Choroid plexus epithelial cell (primary cell): ENCODE measurements at places on chromosomes 2 and 18.
A peak's percentile ranks its signal among the peaks of the same experiment; 100 is the strongest.

- no peak for DNase-seq
Observed at GRCh38 chr2:160650196-160651118, 156.8 kb upstream of the RBMS1 start.

- peak; percentile 50 for DNase-seq
Observed at GRCh38 chr2:3169106-3169870, 208.3 kb downstream of the EIPR1 start.

GRCh38 chr2:104690255-104690984 lies 163.5 kb upstream of the POU3F3 start:
- no peak for DNase-seq

DNA sequence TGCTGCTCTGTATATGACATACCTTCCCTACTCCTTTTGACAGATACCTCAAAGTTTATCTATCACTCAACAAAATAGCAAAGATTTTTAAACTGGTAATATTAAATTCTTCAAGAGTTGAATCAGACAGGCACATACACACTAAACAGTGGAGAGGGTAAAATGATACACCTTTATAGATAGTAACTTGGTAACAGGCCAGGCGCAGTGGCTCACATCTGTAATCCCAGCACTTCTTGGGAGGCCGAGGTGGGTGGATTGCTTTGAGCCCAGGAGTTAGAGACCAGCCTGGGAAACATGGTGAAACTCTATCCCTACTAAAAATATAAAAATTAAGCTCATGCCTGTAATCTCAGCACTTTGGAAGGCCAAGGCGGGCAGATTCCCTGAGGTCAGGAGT lies 23.2 kb downstream of the ASXL2 start:
- DNase-seq = no peak

- no peak for DNase-seq
Observed at GRCh38 chr2:169822036-169822435, 2.7 kb downstream of the METTL5 start.

- no peak for DNase-seq
Observed at GRCh38 chr2:208006337-208006736, 19.0 kb downstream of the PLEKHM3 start.

DNA sequence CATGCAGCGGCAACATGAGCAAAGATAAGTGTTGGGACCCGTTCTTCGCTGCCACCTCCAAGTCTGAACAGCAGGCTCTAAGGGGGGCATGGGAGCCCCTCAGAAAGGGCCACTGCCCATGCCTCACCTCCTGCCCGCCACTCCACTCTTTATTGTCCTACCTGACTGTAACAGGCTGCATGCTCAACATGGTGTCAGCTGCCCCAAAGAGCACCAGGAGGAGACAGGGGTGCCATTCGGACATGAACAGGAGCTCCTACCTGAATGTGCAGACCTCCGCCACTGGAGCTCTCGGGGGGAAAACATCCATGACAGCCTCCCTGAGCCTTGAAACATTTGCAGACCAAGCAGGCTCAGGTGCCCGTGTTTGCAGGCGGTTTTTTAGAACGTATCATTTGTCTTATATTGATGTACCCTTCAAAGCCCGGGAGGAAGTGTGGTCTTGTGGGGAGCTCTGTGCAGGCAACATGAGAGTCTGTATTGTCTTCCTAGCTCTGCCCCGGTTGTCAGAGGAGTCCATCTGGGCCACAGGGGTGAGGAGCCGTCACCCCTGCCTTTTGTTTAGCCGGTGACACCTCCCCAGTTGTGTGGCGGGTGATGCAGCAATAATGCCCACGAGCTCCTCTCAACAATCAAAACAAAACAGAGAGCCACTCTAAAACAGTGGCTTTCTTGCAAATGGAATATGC lies 35.1 kb upstream of the CD8A start:
- DNase-seq = no peak

- no peak for DNase-seq
Observed at GRCh38 chr2:60992985-60993392, 24.5 kb upstream of the PEX13 start.

DNA sequence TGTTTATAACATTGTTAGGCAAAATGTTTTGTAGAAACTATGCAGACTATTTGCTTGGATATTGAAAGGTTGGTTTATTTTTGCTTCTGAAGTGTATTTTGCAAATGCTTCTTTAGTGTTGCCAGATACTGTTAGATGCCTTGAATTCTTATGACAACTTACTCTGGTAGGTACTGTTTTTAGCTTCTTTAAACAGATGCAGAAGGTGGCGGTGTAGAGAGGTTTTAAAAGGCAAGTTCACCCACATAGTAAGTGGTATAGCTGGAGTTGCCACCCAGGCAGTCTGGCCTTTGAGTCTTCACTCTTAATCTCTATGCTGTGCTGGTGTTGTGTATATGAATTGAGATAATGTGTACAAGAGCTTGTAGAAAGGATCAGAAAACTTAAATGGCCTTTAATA lies 3.6 kb downstream of the PCYOX1 start:
- DNase-seq = peak; percentile 36

- DNase-seq = no peak
Observed at GRCh38 chr2:31328026-31328425, 86.5 kb downstream of the XDH start.

DNA sequence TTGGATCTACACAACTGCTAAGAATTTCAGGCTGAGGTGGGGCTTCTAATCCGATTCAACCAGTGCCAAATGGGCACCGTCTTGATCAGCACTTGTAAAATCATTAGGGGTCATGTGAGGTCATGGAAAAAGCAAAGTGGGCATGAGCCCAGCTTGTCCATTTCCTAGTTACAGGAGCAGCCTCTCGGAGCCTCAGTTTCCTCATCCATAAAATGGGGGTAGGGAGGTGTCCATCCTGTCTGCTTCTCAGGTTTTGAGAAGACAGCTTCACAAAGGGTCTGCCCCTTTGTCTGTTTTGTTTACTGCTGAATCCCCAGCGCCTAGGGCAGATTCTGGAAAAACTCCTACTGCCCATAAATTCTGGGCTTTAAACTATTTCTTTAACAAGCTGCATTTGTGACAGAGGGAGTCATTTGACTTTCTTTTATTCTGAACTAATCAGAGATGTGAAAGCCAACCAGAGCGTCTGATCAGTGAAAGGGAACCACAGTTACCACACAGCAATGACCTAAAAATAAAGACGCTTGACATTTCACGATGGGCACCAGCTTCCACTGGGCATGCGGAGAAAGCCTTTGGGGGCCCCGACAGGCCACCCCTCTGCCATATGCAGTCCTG lies 38.9 kb downstream of the DNMT3A start:
- no peak for DNase-seq

GRCh38 chr2:39780825-39781600 lies 2.0 kb upstream of the THUMPD2 start:
- DNase-seq = peak; percentile 11

DNA sequence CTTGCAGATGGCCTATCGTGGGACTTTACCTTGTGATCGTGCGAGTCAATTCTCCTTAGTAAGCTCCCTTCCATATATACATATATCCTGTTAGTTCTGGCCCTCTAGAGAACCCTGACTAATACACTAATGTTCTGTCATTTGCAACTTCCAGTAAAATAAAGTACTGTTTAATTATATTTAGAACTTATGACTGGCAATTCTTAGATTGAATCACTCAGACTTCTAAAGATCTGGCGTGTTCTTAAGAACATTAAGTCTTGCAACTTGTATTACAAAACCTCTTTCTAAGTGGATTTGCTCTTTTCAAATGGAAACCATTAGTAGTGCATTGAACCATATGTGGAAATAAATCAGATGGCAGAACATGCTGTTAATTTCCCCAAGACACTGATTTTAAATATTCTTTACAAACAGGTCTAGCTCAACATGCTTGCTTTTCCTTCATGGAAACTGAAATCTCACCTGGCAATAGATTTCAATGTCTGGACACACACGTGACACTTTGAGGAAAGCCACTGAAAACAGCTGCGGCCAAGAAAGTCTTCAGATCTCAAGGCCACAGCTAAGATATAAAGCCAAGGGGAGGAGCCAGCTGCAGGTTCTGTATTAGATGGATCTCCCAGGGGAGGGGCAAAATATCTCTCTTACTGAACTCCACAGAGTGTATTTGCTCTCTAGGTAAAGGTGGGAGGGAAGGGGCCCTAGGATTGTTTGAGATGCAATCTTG lies 50.6 kb downstream of the PMAIP1 start:
- DNase-seq = no peak

GRCh38 chr2:226336283-226336682 lies 463.3 kb downstream of the IRS1 start:
- no peak for DNase-seq

DNA sequence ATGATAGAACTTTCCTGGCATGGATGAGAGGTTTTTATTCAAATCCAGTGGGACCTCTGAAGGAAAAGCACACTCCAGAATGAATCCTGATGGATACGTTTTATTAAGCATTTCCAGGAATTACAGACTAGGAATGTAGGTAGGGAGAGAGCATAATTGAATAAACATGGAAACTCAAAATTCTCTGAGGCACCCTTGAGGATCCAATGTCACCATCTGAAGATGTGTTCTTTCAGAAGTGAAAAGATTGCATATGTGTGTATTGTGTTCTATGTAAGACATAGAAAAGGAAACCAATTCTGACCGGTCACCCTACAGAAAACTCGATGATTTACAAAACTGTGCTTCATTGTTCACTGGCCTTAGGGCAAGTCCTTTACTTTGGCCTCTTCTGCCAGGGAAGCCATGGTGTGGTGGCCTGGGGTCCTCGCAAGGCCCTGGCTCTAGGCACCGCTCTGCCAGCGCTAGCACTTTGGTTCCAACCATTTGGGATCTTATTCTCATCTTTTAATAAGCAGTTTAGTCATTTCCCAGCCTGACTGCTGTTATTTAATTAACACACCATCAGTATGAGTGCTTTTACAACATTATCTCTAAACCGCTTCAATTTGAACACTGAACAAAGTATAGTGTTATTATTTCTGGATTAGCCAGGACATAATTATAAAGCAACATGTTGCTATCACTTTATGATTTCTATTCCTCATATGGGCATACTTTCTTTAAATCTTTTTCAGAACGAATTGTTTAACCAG lies 4.5 kb upstream of the GKN1 start:
- DNase-seq = no peak

DNA sequence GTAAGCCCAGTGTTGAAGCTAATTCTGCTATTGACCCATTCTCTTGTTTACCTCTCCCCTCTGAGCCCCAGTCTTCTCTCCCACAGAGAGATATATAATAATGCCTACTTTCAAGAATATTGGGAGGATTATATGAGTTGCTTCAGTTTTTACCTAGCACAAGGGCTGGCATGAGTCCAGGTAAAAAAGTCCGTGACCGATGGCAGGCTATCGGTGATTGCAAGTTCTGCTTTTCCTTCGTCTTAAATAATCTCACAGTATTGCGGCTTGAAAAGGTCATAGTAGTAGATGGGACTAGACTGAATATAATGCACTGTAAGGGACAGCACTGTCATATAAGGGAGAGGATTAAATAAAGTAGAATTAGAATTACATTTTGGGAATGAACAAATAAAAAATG lies 77.6 kb downstream of the KIF5C start:
- no peak for DNase-seq

DNA sequence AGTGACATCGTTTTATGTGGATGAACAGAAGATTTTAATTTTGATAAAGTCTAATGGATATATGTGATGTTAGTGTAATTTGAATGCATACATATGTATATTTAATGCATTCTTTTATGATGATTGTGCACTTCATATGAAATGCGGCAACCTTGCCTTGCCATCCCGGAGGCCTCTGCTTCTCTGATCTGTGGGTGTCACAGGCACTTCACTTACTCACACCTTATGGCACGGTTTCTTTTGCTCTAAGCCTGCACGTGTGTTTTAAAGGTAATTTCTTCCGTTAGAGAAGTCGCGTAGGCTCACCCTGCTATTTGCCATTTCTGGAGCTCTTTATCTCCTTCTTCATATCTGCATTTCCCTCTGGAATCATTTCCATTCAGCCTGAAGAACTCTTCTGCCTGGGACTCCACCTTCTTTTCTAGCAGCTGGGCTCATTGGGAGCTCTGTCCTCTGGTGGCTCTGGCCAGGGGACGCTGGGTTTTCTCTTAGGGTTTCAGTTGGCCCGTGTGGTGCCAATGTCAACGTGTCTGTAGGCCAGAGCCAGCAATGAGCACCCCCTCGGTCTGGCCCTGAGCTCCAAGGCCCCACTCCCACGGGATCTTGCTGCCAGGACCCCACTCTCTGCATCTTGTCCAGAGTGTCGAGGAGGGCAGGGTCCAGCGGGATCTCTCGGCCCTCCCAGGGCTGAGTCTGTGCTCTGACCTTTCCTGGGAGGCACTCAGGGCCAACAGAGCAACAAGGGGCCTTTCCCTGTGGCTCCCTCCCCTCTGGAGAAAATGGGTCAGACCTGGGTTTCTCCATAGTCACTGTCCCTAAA lies 97.3 kb downstream of the RTP5 start:
- no peak for DNase-seq

DNA sequence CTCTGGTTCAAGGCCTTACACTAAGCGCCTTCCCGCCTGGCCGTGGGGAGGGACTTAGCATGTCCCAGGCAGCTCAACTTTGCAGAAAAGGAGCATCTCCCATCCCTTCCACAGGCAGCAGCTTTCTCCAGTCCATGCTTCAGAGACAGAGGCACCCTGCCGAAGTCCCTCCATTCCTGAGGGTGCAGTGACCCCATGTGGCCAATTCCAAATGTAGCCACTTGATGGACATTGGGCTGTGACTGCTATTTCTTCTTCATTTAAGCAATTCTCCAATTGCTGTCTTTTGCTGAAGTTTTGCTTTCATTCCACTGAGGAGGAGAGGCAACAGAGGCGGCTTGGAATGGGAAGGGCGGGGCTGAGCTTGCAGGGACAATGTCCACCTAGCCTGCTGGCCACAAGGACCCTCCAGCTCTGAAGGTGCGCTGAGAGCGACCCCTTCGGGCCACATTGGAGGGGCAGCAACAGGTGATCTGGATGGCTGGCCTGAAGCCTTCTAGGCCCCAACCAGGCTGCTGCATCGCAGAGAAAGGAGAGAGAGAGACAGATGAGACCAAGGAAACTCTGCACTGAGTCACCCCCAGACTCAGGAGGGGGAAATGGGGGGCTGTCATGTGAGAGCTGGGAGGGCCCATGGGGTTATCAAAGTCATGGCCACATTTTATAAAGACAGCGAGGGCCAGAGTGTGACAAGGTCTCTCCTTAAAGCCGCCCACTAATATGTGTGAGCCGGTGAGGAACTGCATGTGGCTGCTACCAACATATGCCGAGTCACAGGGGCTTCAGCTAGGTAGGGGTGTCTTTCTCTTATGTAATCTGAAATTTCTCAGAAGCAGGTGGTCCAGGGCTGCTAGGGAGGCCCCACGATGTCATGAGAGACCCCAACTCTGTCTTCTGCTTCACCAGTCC lies 61.3 kb downstream of the LONRF2 start:
- peak; percentile 88 for DNase-seq
